Left ventricle myocardium superior (tissue), 1 donor: ENCODE measurements at places on chromosomes 3 and 15. TPM values are rescaled to one million over a fixed set of nuclear protein-coding genes. Genes with fewer than 3 reads are reported as not detected.

- DNase-seq, result no peak
Observed at GRCh38 chr3:7209098-7209497, 348.2 kb downstream of the GRM7 start.

DNA sequence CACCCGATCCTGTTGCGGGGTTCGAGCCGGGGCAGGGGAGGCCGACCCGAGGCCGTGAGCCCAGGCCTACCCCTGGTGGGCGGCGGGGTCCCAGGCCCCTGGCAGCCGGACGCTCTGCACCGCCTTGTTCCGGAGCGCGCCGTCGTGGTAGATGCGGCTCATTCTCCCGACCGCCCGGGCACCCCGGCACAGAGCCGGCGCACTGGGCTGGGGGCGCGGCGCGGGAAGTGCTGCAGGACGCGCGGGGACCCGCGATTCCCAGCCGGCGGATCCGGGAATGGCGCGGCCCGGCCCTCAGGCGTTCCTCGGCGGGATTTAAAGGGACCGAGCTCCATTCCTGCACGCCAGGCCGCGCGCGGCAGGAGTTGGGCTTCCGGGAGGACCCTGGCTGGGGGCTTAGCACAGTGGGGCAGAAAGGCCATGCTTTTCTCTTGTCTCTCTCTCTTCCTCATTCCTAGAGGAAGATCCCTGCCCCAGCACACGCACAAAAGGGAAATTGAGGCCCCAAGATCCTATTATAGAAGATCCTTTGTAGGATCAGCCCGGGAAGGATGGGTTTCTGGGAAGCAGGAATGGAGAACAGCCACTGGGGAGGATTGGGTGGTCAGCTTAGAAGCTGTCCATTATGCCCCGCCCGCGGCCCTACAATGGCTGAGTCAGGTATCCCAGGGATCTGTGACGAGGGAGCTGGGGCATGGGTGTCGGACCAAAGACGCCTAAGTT lies at the start of gene ARPIN:
Gene ARPIN, minus strand, starts transcription at position 279 of the 723 bp plus-strand sequence. Its CDS starts 117 bp downstream, at position 162.
- DNase-seq, result peak; percentile 81

- no peak for DNase-seq
Observed at GRCh38 chr3:187130346-187131066, 8.8 kb downstream of the RPL39L start.

Gene HIGD2B
- total RNA-seq, result not detected

DNA sequence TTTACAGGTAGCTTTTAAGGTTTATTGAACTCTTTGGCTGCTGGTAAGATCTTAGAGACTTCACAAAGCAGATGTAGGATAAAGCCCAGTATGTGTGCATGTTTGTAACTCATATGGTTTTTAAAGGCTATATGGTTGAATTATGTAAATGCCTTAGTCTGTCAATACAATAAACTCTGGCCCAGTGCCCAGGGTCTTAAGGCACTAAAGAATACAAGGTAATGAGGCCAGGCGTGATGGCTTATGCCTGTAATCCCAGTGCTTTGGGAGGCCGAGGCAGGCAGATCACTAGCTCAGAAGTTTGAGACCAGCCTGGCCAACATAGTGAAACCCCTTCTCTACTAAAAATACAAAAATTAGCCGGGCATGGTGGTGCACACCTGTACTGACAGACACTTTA lies 170.3 kb upstream of the CGNL1 start:
- DNase-seq, result no peak

- no peak for DNase-seq
Observed at GRCh38 chr15:44570361-44570760, 33.4 kb downstream of the EIF3J start.

- DNase-seq, result no peak
Observed at GRCh38 chr3:36729204-36730056, 34.9 kb downstream of the DCLK3 start.

Gene CDCP1
- total RNA-seq, result 0.30 TPM
